NCI-H446 treated with DMSO at 0.1 percent for 48 hours (cell line): ENCODE measurements at places on chromosomes 2 and 18.

DNA sequence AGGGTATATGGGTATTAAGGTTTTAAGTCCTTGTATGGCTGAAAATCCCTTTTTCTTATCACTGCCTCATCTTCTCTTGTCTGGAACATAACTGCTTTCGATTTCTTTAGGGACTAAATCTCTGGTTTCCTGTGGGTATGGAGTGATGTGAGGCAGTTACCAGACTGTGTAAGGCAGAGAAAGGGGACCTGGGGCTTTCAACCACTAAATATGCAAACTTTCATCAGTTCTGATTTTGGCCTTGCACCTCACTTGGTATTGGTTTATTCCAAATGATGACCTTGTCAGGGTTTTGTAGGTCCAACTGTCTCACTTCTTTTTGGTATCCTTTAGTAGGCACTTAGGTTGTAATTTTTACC is 9.3 kb downstream of the MAP4K4 start:
- DNase-seq: no peak

GRCh38 chr2:109031476-109032228 is 42.6 kb upstream of the EDAR start:
- no peak for DNase-seq

- DNase-seq: no peak
Observed at GRCh38 chr2:238600506-238601432, 174.0 kb downstream of the ASB1 start.

- DNase-seq: no peak
Observed at GRCh38 chr2:239952251-239952650, 72.9 kb downstream of the NDUFA10 start.

DNA sequence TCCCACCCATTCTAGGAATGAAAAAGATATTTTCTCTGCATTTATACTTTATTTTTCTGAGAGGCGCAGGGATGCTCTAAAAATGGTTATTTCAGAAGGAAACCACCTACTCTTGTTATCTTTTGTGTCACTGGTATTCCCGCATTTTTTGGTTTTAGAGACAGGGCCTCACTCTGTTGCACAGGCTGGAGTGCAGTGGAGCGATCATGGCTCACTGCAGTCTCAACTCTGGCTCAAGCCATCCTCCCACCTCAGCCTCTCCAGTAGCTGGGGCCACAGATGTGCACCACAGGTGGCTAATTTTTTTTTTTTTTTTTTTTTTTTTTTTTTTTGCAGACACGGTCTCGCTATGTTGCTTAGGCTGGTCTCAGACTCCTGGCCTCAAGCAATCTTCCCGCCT is 135.9 kb downstream of the NCK2 start:
- no peak for DNase-seq

GRCh38 chr2:96876269-96877041 is 6.6 kb upstream of the SEMA4C start:
- no peak for DNase-seq

- DNase-seq: no peak
Observed at GRCh38 chr18:61085761-61086160, 247.5 kb upstream of the CDH20 start.
